ENCODE measurements at places on chromosomes 1 and 21.

- DNase-seq = no peak
Measured at GRCh38 chr1:225855503-225856300, 26.5 kb downstream of the TMEM63A start.

DNA sequence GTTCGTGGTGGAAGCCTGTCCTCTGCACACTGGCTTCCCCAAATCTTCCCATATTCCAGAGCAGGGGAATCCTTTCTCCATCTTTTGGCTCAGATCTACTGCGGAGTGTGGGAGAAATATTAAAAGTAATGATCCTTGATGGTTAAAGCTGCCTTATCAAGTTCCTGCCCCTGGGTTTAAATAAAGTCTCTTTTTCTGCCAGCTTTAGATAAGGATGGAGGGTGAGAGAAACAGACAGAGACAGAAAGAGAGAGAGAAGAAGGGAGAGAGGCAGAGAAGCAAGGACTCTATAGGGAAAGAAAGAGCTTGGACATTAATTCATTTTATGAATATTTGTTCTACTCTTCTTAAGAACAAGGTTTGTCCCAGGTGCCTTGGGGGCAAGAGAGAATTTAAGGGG is 98.0 kb downstream of the KCNJ15 start:
- no peak for DNase-seq

GRCh38 chr1:247656221-247656875 is 23.2 kb downstream of the OR13G1 start:
- no peak for DNase-seq

DNA sequence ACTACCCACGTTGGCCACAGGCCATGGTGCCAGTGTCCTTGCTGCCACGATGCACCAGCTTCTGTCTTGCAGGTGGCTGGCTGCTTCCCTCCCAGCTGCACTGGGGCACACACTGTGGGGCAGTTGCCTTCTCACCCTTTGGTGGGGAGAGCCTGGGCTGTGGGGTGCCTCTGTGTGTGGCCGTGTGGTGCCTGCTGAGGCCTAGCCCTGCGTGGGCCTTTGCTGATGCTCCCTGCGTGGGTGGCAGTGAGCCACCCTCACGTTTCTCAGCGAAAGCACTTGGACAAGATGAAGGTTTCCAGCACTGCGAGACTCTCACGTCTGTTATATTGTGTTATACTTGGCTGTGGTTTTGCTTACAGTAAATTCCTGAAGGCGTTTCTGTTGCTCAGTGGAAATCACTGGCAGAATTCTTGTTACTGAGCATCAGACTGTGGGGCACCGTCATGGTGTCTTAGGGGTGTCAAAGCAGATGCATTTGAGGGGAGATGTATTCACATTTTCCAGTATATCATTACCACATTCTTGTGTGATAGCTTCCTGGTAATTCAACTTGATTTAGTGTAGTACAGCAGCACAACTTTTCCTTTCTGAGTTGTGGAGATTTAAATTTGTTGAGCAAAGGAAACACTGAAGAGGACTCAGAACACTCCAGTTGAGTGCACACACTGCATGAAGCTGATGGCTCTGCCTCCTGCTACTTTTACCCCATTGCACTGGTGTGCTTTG is 124.7 kb downstream of the PCBP3 start:
- DNase-seq = no peak

GRCh38 chr1:98331243-98331642 is 330.3 kb upstream of the SNX7 start:
- DNase-seq = no peak

DNA sequence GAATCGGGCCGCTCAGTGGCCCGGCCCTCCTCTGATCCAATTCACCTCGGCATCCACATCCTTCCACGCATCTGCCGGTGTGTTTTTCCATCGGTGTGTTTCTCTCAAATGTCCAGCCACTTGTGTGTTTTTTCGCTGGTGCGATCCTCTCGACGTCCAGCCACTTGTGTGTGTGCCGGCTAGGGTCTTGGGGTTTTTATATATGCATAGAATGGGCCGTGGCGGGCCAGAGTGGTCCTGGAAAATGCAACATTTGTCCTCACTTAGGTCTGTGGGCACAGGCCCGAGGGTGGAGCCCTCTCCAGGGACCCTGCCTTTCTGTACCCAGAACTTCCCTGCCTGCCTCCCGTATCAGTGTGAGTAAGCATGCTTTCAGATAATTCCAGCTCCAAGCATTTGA is 1106.4 kb downstream of the AMY1C start:
- DNase-seq = no peak

DNA sequence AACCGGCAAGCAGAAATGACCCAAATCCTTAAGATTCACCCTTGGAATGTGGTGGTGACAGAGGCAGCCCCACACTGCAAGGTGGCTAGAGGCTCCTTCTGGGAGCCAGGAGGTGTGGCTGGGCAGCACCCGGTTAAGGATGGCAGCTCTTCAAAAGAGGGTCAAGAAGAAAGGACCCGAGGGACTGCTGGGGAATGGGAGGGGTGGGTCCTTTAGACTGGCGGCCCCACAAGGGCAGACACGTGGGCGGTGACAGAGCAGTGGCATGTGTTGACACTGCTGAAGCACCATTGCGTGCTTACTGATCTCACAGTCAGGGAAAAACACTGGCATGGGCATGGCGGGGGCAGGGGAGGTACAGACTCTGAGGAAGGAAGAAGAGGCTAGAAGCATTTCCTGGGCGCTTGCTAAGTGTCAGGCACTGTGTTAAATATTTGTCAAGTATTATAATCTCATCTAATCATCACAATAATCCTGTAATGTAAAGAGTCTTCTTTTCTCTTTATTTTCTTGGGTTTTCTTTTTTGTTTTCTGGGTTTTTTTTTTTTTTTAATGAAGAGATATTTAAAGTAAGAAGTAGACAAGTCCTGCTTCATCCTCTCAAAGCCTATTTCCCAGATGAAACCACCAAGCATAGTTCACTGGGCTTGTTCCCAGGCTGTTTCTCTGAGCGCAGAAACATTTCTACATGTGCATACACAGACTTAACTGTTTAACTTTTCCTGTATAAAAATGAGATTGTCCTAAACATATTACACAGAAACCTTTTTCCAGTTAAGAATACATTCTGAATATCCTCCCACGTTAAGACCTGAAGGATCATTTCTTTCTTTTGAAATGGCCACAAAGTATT is 165.8 kb upstream of the EDN2 start:
- DNase-seq = no peak

- DNase-seq = peak; percentile 31
Measured at GRCh38 chr1:997993-998744, 1.7 kb downstream of the HES4 start.

GRCh38 chr1:205772607-205773032 is 2.7 kb downstream of the RAB29 start:
- no peak for DNase-seq

DNA sequence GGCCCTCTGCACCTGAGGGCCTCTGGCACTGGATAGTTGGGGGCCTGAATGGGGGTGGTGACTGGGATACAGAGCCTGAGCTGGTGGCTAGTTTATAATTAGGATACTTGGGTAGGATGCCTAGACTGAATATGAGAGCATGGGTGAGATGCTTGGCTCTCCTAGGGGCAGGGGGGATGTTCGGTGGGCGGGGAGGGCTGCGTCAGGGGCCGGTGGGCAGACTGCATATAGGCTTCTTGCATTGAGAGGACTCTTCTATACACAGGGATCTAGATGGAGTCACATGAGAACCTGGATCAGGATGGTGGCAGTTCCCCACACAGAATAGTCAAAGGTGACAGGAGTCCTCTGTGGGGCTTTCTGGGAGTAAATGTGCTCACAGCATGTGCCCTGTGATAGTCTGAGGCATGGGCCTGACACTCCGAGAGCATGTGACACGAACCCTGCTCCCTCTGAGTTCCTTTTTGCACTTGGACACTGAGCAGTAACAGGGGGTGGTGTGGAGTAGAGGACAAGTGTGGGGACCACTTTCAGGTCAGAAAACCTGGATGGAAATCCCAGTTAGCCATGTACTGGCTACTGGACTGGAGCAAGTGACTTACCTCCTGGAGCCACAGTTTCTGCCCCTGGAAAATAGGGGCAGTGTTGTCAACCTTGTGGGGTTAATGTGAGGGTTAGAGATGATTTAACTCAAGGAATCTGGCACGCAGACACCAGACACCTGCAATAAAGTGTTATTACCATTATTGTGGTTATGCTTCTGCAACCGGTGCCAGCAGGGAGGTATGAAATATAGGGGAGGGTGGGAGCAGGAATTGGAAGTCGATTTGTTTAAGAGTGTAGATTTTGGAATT is 2.2 kb downstream of the MAP7D1 start:
- DNase-seq = no peak
